AG08395 (cell line): ENCODE measurements at places on chromosomes 7 and 10.

- peak; percentile 31 for DNase-seq
Observed at GRCh38 chr7:72493850-72494661, 81.9 kb upstream of the CALN1 start.

GRCh38 chr7:157900011-157900410, 563.2 kb downstream of the DNAJB6 start:
- DNase-seq, result no peak

DNA sequence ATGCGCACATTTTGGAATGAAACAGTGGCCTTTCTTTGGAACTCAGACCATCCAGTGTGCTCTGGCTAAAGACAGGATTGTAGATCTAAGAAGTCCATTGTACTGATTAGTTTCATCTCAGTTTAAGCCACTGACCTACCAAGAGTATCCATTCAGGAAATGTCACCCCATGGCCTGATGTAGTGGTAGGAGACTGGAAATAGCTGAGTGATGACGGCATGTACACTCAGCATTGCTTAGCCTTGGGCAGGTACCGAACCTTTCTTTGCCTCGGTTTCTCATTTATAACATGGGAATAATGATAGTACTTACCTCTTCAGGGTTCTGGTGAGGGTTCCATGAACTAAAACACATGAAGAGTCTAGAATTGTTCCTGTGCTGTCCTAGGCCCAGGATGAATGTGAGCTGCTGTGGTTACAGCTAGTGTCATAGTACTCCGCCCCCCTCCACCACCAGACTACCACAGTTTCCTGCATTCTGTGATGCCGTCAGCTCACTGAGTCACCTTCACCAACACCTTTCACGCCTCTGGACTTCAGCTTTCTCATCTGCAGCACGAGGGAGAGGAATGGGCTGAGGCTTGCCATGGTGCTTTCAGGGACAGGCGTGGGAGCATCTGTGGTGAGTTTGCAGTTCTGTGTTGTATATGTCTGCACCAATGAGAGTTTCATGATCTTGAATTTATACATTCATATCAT, 484.0 kb upstream of the GALNT17 start:
- DNase-seq, result peak; percentile 69

GRCh38 chr10:61313460-61313859, 139.7 kb downstream of the TMEM26 start:
- peak; percentile 12 for DNase-seq
